Ascending aorta (tissue), 2 donors: ENCODE measurements at places on chromosomes 6 and 20.

DNA sequence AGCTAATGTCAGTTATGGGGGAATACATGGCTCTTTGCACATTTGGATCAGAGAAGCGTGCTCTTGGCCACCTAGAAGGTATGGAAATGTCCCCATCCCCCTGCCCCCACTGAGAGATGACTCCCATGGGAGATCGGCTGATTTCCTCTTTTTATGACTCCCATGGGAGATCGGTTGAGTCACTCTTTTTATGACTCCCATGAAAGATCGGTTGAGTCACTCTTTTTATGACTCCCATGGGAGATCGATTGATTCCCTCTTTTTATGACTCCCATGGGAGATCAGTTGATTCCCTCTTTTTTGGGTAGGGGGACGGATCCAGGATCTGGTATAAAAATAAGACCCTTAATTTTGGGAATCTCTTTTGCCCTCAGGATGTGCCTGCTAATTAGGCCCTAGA is 10.3 kb upstream of the TAAR9 start:
- H3K36me3 ChIP-seq: no peaks in the 10 kb centered on the region
- no peak overlapping the region for H3K27ac ChIP-seq
- H3K4me3 ChIP-seq: no peak overlapping the region

- H3K36me3 ChIP-seq: no peaks in the 10 kb centered on the region
- no peak for DNase-seq
- H3K4me1 ChIP-seq: no peaks in the 10 kb centered on the region
- H3K27me3 ChIP-seq: no peaks in the 10 kb centered on the region
Observed at GRCh38 chr20:44851545-44851944, 34.0 kb upstream of the YWHAB start.

DNA sequence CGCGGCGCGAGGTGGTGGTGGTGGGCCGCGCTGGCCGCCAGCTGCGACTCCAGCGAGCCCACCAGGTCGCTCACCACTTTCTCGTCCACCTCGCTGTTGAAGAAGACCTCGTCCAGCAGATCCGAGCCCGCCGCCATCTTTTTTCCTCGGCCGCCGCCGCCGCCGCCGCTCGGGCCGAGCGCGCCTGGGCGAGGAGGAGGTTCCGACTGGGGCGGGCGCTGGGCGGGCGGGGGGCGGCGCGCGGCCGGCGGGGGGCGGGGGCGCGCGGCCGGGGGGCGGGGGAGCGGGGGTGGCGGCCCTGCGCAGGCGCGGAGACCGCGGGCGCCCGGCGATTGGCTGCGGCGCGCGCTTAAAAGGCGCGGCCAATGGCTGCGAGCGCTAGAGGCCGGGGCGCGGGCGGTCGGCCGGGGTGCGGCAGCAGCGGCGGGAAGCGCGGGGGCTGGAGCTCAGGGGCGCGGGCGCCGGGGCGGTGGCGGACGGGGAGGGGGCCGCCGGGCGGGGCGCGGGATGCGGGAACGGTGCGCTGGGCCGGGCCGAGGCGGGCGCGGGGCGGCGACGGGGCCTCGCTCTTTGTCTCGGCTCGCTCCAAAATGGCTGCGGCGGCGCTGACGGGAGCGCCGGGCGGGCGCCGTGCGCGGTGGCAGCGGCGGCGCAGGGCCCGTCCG is at the start of gene TAF4:
Gene TAF4 (minus strand): TSS at position 208 of the 665 bp plus-strand sequence. CDS start 71 bp downstream, at position 137.
- peaks cover 20% of the 10 kb centered on the region for H3K4me1 ChIP-seq
- H3K4me3 ChIP-seq: peak within 1 kb of the TSS; percentile 81
- no peak for DNase-seq
- H3K27me3 ChIP-seq: no peaks in the 10 kb centered on the region
- H3K27ac ChIP-seq: peak within 1 kb of the TSS; percentile 93

GRCh38 chr6:53879608-53880007 is 84.8 kb downstream of the LRRC1 start:
- DNase-seq: no peak
- no peaks in the 10 kb centered on the region for H3K27me3 ChIP-seq
- no peaks in the 10 kb centered on the region for H3K4me1 ChIP-seq

GRCh38 chr6:44100088-44100550 is 27.1 kb downstream of the MRPL14 start:
- DNase-seq: no peak
- H3K36me3 ChIP-seq: no peaks in the 10 kb centered on the region
- no peaks in the 10 kb centered on the region for H3K4me1 ChIP-seq

- H3K27ac ChIP-seq: no peak overlapping the region
- no peaks in the 10 kb centered on the region for H3K27me3 ChIP-seq
- no peak overlapping the region for H3K4me3 ChIP-seq
- no peak for DNase-seq
- H3K4me1 ChIP-seq: no peaks in the 10 kb centered on the region
Observed at GRCh38 chr6:123841067-123841896, 37.6 kb downstream of the NKAIN2 start.

- no peaks in the 10 kb centered on the region for H3K27me3 ChIP-seq
- DNase-seq: no peak
- H3K4me3 ChIP-seq: no peak overlapping the region
Observed at GRCh38 chr6:5809450-5809849, 197.3 kb downstream of the NRN1 start.

GRCh38 chr20:18739751-18740166 is 73.8 kb upstream of the SCP2D1 start:
- H3K27ac ChIP-seq: peak overlapping the region; percentile 22
- H3K27me3 ChIP-seq: no peaks in the 10 kb centered on the region
- H3K4me1 ChIP-seq: no peaks in the 10 kb centered on the region
- peaks cover 10% of the 10 kb centered on the region for H3K36me3 ChIP-seq
- DNase-seq: no peak
- H3K4me3 ChIP-seq: no peak overlapping the region

DNA sequence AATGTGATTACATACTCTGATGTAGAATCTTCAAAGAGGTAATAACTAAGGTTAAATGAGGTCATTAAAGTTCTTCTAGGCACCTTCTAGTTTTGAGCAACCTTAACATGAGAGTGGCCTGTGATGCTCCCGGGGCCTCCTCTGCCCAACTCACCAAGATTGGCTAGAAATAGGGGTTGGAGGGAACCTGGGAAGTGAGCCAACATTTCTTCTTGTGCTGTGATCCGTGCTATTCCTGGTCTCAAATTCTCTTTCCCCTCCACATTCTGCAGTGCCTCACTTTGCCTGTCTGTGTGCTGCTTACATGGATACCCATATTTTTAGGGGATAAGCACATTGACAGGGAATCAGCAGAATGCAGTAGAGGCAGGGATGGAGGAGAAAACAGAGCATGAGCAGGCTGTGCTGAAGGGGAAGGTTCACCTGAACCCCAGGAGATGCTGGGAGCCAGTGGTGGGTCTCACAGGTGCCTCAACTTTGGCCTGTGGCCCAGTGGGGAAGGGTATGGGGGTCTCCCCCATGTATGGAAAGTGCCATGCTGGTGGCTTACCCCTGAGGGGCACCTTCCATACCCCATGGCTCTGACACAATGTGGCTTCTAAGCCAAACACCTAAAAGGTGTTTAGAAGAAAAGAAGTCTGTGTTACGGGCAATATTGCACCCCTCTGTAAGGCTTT is 164.7 kb upstream of the CHD6 start:
- H3K4me3 ChIP-seq: no peak overlapping the region
- no peak overlapping the region for H3K27ac ChIP-seq
- H3K36me3 ChIP-seq: no peaks in the 10 kb centered on the region
- DNase-seq: no peak
- no peaks in the 10 kb centered on the region for H3K4me1 ChIP-seq

GRCh38 chr6:129105035-129105434 is 222.1 kb downstream of the LAMA2 start:
- DNase-seq: no peak
- no peak overlapping the region for H3K27ac ChIP-seq
- H3K4me1 ChIP-seq: no peaks in the 10 kb centered on the region
- H3K36me3 ChIP-seq: no peaks in the 10 kb centered on the region
- H3K27me3 ChIP-seq: no peaks in the 10 kb centered on the region
- no peak overlapping the region for H3K4me3 ChIP-seq

- DNase-seq: no peak
- H3K36me3 ChIP-seq: no peaks in the 10 kb centered on the region
- H3K4me3 ChIP-seq: no peak overlapping the region
- no peaks in the 10 kb centered on the region for H3K4me1 ChIP-seq
- no peaks in the 10 kb centered on the region for H3K27me3 ChIP-seq
Observed at GRCh38 chr6:11290027-11290426, 57.6 kb upstream of the NEDD9 start.

GRCh38 chr6:82955841-82956240 is 109.8 kb downstream of the UBE3D start:
- no peak for DNase-seq
- H3K4me3 ChIP-seq: no peak overlapping the region
- no peaks in the 10 kb centered on the region for H3K4me1 ChIP-seq
- H3K27me3 ChIP-seq: no peaks in the 10 kb centered on the region
- H3K36me3 ChIP-seq: no peaks in the 10 kb centered on the region

DNA sequence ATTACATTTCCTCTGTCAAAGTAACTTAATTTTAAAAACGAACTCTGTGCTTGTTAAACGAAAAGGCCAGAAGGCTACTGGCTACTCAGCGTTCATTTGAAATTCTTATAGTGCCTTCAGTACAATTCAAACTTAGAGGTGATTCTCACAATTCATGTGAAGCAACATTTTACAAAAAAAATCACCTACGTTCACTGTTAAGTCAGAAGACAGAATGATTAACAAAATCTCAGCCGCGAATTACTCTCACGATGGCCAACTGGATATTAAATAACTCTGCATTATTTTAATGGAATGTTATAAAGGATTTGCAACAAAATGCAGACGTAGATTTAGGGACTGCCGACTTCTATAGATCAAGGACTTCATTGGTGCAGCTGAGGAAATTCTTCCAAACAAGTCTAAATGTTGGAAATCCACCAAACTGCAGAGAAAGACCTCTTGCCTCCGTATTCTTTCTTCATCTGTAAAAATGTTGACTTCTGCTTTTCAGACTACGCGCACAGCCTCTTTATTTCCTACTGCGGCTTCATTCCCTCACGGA is 1.6 kb upstream of the QKI start:
- DNase-seq: no peak
- peak overlapping the region; percentile 98 for H3K27ac ChIP-seq
- H3K4me3 ChIP-seq: peak overlapping the region; percentile 100
- no peaks in the 10 kb centered on the region for H3K27me3 ChIP-seq
- H3K36me3 ChIP-seq: no peaks in the 10 kb centered on the region
- H3K4me1 ChIP-seq: no peaks in the 10 kb centered on the region

GRCh38 chr6:42393339-42393738 is 58.4 kb downstream of the TRERF1 start:
- no peaks in the 10 kb centered on the region for H3K27me3 ChIP-seq
- H3K27ac ChIP-seq: no peak overlapping the region
- DNase-seq: no peak
- no peak overlapping the region for H3K4me3 ChIP-seq
- no peaks in the 10 kb centered on the region for H3K4me1 ChIP-seq

GRCh38 chr6:14371530-14371929 is 254.0 kb downstream of the CD83 start:
- peaks cover 8% of the 10 kb centered on the region for H3K4me1 ChIP-seq
- H3K36me3 ChIP-seq: no peaks in the 10 kb centered on the region
- DNase-seq: no peak

DNA sequence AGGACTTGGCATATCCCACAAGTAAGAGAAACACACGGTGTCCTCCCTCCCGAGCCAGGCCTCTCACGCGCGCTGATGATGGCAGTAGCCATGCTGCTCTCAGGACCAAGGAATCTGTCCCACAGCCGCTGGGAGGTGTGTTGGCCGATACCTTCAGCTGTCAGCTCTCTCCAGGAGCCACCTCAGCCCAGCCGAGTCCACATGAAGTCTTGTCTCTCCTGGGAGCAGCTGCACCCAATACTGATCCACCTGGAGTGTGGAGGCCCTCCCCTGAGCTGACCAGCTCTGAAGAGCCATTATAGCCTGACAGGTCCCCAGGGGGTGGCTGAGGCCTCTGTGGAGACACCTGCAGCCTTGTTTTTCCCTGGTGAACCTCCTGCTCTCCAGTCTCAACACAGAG is 23.8 kb upstream of the NXT1 start:
- H3K36me3 ChIP-seq: no peaks in the 10 kb centered on the region
- no peak overlapping the region for H3K4me3 ChIP-seq
- no peaks in the 10 kb centered on the region for H3K4me1 ChIP-seq
- no peak for DNase-seq
- H3K27ac ChIP-seq: no peak overlapping the region

DNA sequence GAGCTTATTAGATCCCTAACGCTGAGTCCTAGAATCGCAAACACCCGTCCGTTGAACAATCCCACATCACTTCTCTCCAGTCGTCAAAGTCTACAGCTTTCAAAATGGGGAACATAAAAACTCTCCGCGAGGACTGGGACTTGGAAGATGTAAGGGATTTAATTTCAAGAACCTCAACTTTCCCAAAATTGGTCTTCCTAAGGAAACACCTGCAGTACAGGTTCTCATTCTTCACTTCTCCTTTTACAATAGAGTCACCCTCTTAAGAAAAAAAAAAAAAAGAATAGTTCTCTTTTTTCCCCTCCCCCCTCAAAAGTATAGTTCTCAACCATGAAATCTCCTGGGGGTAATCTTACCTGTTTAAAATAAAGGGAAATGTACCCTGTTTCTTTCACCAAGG is 6.6 kb upstream of the ZBTB22 start:
- peaks cover 27% of the 10 kb centered on the region for H3K4me1 ChIP-seq
- H3K36me3 ChIP-seq: peaks cover 13% of the 10 kb centered on the region
- H3K4me3 ChIP-seq: peak overlapping the region; percentile 81
- H3K27me3 ChIP-seq: no peaks in the 10 kb centered on the region
- DNase-seq: no peak

GRCh38 chr6:14673201-14673600 is 555.6 kb downstream of the CD83 start:
- no peak overlapping the region for H3K4me3 ChIP-seq
- no peak for DNase-seq
- no peaks in the 10 kb centered on the region for H3K36me3 ChIP-seq
- H3K27me3 ChIP-seq: no peaks in the 10 kb centered on the region
- no peaks in the 10 kb centered on the region for H3K4me1 ChIP-seq

DNA sequence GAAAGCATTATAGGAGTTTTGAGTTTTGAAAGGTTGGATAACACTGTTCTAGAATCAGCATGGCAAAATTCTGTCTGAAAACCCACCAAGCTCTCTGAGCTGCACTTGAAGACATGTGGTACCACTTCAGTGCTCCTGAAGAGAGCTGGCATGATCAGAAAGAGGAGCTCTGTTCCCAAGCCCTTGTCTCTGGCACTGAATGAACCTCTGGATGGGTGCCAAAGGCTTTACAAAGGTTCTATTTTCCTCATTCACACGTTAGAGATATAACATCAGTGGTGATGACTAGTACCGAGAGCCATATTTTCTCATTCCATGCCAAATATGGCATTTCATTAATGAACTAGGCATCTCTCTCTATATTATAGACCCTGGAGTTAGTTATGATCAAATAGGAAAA is 301.8 kb upstream of the ID4 start:
- no peak overlapping the region for H3K27ac ChIP-seq
- no peak for DNase-seq
- no peak overlapping the region for H3K4me3 ChIP-seq
- no peaks in the 10 kb centered on the region for H3K36me3 ChIP-seq

DNA sequence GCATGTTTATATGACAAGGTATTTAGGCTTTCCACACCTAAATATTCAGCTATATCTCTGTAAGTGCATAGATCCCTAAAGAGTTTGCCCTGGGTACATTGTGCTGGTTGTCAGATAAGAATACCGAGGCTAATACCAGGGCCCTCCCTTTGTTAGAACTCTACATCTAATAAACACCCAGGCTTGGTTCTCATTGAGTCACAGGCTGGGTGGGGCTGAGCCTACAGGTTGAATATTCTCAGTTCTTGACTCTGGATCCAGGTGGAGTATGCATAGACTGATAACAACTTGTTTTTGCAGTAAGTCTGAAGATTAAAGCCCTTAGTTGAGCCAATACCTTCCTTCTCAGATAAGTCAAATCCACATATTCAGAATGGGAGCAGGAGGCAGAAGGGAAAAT is 312.2 kb upstream of the FLRT3 start:
- H3K4me1 ChIP-seq: no peaks in the 10 kb centered on the region
- DNase-seq: no peak
- H3K27ac ChIP-seq: no peak overlapping the region
- H3K36me3 ChIP-seq: no peaks in the 10 kb centered on the region
- H3K4me3 ChIP-seq: no peak overlapping the region
